ENCODE measurements at places on chromosomes 6 and 20. TPM values are rescaled to one million over a fixed set of nuclear protein-coding genes. Genes with fewer than 3 reads are reported as not detected.
A peak's percentile ranks its signal among the peaks of the same experiment; 100 is the strongest.

ME1 gene
- polyA plus RNA-seq = 2.7 TPM

CPXM1 gene
- polyA plus RNA-seq = 275 TPM

ADTRP gene
- polyA plus RNA-seq = 1.3 TPM

PXDC1 gene
- polyA plus RNA-seq = 23.0 TPM

C6orf58 gene
- polyA plus RNA-seq = 1.2 TPM

BMP2 gene
- polyA plus RNA-seq = 23.2 TPM

DNA sequence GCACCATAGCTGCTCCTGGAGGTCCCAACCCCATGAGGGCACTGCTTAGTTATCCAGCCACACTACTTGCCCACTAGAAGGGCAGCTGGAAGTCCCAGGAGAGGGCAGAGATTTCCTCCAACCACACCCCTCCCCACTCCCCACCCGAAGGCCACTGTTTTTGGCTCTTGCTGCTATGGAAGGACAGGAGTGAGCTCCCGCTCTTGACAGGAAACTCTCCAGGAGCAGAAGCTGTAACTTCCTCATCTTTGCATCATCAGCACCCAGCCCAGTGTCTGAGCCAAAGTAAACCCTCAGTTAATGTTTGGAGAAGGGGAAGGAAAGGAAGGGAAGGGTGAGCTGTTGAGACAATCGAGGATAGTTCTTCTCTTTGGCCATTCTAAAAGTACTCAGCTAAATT lies 120.7 kb downstream of the MTFR2 start:
- no peak for DNase-seq

DNA sequence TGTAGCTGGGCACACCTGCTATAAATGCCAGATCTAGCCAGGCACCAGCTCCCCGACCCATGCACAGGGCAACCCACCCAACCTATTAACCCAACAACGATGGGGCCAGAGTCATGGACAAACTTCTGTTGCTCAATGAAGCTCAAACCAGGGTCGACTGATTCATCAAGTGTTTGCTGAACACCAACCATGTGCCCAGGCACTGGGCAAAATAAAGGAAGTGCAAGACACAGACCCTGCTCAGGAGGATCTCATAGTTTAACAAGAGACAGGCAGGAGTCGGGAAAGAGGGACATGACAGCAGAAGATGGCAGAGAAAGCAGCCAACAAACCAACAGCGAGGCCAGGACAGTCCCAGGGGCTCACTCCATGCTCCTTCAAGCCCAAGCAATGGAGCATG lies 18.8 kb downstream of the KCNK5 start:
- no peak for DNase-seq

DNA sequence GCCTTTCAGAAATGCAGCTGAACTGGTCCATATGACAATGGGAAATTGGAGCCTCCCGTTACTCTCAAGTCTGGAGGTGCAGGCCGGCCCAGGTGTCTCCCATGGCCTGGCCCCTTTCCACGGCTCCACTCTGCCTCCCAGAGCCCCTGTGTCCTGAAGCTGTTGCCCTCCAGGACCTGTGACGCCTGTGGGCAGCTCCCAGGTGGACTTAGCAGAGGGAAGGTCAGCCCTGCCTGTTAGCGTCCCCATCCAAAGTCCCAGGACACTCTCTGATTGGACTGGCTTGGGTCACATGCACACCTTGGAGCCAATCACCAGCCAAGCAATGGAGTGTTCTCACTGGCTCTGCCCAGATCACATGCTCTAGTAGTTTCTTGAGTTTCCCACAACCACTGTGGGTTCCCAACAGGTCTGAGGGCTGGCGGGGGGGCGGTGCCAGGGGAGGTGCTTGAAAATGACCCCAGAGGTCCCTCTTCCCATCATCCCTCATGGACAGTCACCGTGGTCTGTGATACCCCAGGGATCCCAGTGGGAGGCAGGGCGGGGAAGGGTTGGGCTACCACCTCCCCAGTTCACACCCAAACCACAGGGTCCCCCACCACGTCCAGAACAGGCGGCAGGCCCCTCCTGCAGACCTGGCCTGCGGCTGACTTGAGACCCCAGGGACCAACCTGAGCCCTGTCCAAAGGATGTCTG lies 135.6 kb downstream of the TAF4 start:
- no peak for DNase-seq

GRCh38 chr6:47047097-47047478 lies 5.0 kb upstream of the ADGRF1 start:
- no peak for DNase-seq

DNA sequence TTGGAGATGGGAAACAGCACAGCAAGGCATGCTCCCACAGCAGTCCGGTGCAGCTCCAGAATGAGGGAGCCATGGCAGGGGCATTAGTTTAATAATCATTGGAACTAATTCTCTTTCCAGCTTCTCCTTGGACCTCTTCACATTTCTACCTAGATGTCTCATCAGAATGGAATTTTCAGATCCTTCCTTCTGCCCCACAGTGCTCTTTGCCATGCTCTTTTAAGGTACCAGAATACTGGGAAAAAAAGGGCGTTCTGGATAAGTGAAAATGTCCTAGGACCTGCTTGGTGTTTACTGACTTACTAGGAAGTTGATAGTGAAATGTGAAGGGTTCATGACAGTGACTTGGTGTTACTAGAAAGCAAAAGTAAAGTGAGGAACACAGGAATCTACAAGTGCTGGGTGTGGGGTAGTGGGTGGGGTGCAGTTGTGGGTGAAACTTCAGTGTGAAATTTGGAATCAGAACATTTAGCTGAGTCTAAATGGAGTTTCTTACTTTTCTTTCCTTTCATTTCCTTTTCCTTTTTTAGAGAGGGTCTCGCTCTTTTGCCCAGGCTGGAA lies 207.1 kb downstream of the ARID1B start:
- no peak for DNase-seq

- no peak for DNase-seq
These were observed at the start of gene NRSN1 for GRCh38 chr6:24125980-24126379. NRSN1 (plus strand) TSS chr6:24126215; CDS start chr6:24134328, 8,113 bp downstream.

- DNase-seq = no peak
These were observed 130.9 kb upstream of the AFDN start for GRCh38 chr6:167695831-167696230.

- peak; percentile 90 for DNase-seq
These were observed at the start of the genes PPIL6 and SMPD2 for GRCh38 chr6:109440331-109441068. PPIL6 (minus strand) TSS chr6:109440628; CDS start chr6:109440590, 38 bp downstream. SMPD2 (plus strand) TSS chr6:109440724; CDS start chr6:109441122, 398 bp downstream.

DNA sequence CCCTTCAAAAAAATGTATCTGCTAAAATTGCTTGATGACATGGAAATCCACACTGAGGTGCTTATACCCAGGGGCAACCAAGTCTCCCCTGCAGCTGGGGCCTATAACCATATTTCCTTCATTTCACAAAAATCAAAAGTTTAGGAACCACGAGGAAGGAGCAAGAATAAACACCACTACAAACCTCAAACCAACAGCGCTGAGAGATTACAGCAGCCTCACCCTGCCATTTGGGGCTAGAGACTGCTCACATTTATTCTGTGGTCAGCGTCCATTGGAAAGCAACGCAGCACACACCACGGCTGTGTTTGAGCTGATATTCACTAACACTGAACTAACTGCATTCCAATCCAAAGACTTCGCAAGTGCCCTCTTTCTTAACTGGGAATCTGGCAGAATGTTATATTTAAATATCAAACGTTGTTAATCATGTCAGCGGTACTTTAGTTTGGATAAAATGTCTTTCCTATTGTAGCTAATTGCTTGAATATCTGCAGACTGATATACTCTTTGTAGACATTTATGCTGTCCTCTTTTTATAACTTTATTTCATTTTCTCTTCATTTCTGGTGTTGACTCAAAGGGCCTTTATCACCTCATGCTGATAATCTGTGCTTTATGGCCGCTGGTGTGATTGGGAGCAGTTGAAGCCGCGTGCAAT lies 94.6 kb downstream of the FOXA2 start:
- DNase-seq = no peak

GRCh38 chr20:32973077-32973717 lies 31.0 kb downstream of the SUN5 start:
- no peak for DNase-seq

- DNase-seq = no peak
These were observed 271.4 kb upstream of the MAN1A1 start for GRCh38 chr6:119620846-119621555.
